ENCODE measurements at places on chromosomes 12 and 14.
A peak's percentile ranks its signal among the peaks of the same experiment; 100 is the strongest.

DNA sequence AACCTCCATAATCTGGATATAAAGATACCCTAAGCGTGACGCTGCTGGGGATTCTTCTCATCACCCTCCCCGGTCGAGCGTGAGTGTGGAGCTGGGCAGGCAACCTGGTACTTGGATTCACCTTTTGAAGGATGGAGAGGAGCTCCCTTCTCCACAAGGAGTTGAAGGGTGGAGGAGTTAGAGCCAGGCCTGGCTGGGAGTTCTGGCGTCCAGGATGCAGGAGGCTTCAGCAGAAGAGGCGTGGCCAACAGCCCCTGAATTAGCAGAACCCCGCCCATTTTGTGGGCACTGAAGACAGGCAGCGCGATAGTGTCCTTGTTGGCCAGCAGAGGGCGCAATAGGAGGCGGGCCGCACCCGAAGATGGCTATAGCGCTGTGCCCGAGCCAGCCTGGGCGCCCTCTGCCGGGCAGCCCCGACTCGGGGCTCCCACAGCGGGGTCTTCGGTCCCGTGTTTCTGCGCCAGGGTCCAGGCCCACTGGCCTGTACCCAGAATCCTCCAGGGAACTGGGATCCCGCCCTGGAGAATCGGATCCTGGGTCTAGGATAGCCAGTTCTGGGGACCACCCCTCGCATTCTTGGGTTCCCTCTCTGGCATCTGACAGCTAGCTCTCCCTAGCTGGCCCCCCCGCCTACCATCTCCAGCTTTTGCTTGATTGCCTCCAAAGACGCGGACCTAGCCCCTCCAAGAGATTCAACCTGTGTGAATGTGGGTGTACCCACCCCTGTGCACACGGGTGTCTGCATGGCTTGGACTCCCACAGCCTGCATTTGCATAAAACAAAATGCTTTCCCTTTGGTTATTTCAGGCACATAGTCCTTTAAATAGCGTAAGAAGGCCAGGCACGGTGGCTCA, 26.0 kb upstream of the SMUG1 start:
- peak; percentile 68 for DNase-seq

GRCh38 chr12:127750076-127750840, 516.7 kb upstream of the TMEM132C start:
- DNase-seq = no peak

- no peak for DNase-seq
Observed at GRCh38 chr12:108744021-108744897, 12.9 kb upstream of the CORO1C start.

DNA sequence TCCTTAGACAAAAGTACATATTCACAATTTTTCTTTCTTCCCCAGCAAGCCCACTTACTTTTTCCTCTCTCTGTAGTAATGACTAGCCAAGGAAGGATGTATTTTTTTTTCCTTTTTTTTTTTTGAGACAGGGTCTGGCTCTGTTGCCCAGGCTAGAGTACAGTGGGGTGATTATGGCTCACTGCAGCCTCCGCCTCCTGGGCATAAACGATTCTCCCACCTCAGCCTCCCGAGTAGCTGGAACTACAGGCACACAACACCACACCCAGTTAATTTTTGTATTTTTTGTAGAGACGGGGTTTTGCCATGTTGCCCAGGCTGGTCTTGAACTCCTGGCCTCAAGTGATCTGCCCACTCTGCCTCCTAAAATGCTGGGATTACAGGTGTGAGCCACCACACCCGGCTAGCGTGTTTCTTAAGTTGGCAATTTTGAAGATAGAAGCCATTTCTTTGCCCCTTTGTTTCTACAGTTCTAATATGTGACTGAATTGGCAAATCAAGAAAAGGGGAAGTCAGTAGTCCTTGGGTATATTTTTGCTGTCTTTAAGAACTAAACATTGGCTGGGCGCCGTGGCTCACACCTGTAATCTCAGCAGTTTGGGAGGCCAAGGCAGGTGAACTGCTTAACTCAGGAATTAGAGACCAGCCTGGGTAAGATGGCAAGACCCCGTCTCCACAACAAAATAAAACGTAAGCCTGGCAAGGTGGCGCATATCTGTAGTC, 3.2 kb upstream of the NACA start:
- no peak for DNase-seq

GRCh38 chr12:91017043-91017442, 12.3 kb upstream of the EPYC start:
- no peak for DNase-seq

GRCh38 chr12:94676031-94676641, 25.8 kb upstream of the TMCC3 start:
- no peak for DNase-seq

Measured in SK-N-MC (cell line).